ENCODE measurements at places on chromosomes 11 and 22.

- no peak for DNase-seq
Measured at GRCh38 chr22:17446698-17447097, 77.4 kb downstream of the CECR2 start.

GRCh38 chr11:27976262-27976661 lies 131.7 kb downstream of the KIF18A start:
- DNase-seq: no peak

- no peak for DNase-seq
Measured at GRCh38 chr22:28674121-28674563, 5.5 kb downstream of the TTC28 start.

- no peak for DNase-seq
Measured at GRCh38 chr11:20087118-20087521, 73.2 kb downstream of the DBX1 start.

- DNase-seq: no peak
Measured at GRCh38 chr11:133078012-133078411, 454.3 kb downstream of the OPCML start.

DNA sequence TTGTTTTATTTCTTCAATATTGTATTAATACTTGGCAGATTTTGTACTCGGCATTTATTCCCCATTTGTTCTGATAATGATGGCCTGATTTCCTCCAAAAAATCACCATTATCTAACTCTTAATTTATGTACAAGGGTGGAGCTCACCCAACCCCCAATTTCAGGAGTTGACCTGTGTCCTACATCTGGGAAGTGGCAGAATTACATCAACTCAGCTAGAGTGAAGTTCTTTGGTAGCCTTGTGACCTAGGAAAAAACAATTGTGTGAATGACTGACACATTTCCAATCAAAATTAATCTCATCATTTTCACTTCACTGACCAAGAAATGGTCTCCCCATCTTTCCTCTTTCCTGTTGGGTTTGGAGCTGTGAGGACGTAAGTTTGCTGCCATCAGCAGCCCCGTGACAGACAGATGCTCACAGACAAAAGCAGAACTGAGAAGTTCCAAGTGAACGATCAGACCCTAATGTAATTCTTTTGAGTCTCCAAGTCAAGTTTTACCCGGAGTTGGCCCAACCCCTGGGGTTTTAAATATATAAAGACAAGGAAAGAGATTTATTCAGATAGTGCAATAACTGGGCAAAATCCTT lies 16.6 kb upstream of the MS4A6E start:
- DNase-seq: no peak

- DNase-seq: no peak
Measured at GRCh38 chr22:37425369-37425768, 1.9 kb downstream of the ELFN2 start.

DNA sequence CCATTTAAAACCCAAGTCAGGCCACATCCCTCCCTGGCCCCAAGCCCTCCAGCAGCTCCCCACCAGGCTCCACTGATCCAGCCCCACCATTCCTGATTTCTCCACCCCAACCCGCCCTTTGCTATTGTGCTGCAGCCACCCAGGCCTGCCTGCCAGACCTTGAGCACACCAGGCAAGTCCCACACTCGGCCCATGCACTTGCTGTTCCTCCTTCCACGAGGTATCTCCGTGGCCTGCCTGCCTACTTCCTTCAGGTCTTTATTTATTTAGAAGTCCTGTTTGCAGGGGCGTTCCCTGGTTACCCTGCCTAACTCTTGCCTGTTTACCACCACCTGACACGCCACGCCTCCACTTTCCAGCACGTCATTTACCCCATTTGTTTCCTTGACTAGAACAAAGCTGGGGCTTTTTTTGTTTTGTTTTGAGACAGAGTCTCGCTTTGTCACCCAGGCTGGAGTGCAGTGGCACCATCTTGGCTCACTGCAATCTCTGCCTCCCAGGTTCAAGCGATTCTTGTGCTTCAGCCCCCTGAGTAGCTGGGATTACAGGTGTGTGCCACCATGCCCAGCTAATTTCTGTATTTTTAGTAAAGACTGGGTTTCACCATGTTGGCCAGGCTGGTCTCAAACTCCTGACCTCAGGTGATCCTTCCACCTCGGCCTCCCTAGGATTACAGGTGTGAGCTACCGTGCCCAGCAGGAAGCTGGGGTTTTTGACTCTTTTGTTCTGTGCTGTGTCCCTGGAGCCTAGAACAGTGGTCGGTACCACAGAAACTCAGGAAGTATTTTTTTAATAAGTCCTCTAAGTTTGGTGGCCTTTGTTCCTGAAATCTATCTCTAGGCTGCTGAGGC lies 6.7 kb downstream of the CENPM start:
- DNase-seq: peak; percentile 81

DNA sequence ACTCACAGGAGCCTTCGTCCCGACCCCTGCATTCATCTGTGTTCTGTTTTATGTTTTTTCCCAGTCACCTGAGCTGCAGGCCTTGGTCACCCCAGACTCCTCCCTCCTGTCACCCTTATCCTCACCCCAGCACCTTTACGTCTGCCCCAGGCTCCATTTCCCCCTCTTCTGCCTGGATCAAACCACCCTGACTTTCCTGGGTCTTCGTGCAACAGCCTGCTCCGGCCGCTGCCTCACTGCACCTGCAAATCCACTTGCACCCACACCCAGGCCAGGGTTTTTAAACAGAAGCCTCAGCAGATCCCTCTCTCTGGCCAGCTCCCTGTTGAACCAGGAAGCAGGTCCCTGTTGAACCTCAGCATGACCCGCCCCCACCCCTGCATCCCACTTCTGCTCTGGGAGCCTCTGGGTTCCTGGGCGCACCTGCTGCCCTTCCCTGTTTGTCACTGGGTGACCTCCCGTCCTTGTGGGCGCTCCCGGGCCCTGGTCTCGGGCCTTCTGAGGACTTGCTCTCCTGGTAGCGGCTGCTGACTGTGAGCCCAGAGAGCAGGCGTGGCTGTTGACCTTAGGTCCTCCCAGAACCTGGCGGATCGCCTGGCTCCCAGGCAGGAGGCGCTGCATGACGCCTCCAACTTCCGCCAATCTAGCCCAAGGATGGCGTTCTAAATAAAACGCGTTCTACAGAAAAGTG lies 12.8 kb downstream of the MAPK8IP2 start:
- DNase-seq: no peak

DNA sequence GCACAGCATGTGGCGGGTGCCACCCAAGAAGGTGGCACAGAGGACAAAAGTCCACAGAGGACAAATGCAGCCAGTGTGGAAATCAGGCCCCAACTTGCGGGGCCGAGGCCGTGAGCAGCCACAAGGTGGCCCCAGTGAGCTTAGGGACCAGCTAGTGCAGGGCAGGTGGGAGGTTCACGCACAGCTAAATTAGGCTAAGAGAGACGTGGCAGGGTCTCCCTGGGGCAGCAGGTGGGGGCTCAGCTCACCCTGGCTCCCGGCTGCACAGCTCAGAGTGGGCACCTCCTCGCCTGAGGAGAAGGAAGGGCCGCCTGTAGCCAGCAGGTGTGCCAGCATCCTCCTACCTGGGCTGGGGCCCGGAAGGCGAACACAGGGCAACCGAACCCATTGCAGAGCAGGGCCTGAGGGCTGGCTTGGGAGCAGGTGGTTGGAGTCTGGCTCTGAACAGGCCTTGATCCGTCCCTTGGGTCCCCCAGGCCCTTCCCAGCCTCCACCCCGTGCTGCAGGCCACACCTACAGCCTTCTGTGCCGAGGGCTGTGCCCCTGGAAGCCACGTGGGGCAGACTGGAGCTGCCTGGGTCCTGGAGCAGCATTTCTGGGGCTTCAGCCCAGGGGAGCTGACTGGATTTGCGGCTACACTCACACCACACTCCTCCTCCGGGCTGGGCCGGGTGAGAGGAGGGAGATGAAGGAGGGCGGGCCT lies 26.1 kb upstream of the CELSR1 start:
- no peak for DNase-seq

DNA sequence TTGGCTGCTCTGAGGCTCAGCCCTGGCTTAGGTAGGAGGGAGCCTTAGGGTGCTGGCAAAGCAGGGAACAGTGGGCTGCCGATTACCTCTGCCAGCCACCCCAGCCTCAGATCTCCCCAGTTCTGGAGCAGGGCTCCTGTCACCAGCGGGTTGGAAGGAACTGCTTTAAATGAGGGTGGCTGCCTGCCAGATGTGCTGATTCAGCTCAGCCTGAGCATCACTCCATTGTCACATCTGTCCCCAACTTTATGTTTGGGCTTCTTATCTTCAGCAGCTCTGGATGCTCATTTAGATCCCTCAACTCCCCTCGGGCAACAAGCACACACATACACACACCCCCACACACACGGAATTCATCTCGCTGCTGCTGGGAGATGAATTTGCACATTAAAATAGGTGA lies 16.9 kb upstream of the ANKK1 start:
- DNase-seq: no peak

GRCh38 chr11:393219-394033 lies 583 bp upstream of the PKP3 start:
- DNase-seq: no peak

- no peak for DNase-seq
Measured at GRCh38 chr11:71947498-71947897, 18.7 kb downstream of the RNF121 start.

- DNase-seq: no peak
Measured at GRCh38 chr11:123122852-123123251, 60.9 kb upstream of the HSPA8 start.

GRCh38 chr22:30885001-30885366 lies 83.6 kb downstream of the MORC2 start:
- no peak for DNase-seq

DNA sequence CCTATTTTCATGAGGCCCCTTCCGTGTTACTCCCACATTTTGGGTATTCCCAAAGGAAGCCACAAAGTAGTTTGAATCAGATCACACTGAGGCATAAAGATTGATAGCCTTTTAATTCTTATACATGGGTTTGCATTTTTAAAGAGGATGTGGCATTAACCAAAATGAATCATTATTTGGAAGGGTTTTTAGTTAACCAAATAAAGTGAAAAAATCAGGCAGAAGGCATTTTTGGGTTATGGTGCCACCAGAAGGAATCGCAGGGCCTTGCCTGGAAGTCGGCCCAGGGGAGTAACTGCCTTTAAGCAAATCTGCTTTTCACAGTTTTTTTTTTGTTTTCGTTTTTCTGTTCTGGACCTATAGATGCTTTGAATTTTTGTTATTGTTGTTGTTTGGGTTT lies 55.4 kb downstream of the HSD17B12 start:
- DNase-seq: no peak

- no peak for DNase-seq
Measured at GRCh38 chr11:80816966-80817365, 1376.1 kb upstream of the TENM4 start.

All from esophagus squamous epithelium (tissue), 5 donors.